ENCODE measurements at places on chromosomes 4 and X.
A peak's percentile ranks its signal among the peaks of the same experiment; 100 is the strongest.

- no peaks in the 10 kb centered on the region for H3K27me3 ChIP-seq
- DNase-seq: no peak
- H3K4me1 ChIP-seq: no peaks in the 10 kb centered on the region
- peaks cover 2% of the 10 kb centered on the region for H3K36me3 ChIP-seq
- no peak overlapping the region for H3K4me3 ChIP-seq
Observed at GRCh38 chr4:68326141-68326540, 23.7 kb downstream of the YTHDC1 start.

DNA sequence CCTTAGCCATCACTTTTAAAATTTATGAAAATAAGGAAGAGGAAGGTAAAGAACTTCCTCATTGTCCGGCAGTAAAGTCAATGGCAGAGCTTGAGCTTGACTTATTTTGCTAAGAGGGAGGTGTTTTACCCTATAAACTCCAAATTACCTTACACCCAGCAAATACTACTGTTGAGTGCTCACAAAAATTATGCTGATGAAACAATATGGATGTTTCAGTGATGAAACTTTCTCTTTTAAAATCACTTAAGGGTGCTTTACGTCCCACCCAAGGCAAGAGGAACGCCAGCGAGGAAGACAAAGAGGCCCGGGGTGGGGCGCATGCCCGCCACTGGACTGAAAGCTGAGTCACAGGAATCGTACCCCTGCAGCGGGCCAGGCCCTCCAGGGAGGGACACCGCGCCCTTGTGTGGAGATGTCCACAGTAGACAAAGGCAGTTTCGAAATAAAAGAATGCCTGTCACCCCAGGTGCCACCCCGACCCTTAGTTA lies 560 bp upstream of the TMSB4X start:
- H3K4me1 ChIP-seq: no peaks in the 10 kb centered on the region
- peak overlapping the region; percentile 80 for H3K27ac ChIP-seq
- H3K4me3 ChIP-seq: peak overlapping the region; percentile 73
- DNase-seq: peak; percentile 66
- H3K27me3 ChIP-seq: no peaks in the 10 kb centered on the region

- no peak for DNase-seq
- no peak overlapping the region for H3K27ac ChIP-seq
- no peaks in the 10 kb centered on the region for H3K36me3 ChIP-seq
- no peaks in the 10 kb centered on the region for H3K27me3 ChIP-seq
- H3K4me3 ChIP-seq: no peak overlapping the region
Observed at GRCh38 chrX:46782034-46782433, 23.1 kb upstream of the SLC9A7 start.

DNA sequence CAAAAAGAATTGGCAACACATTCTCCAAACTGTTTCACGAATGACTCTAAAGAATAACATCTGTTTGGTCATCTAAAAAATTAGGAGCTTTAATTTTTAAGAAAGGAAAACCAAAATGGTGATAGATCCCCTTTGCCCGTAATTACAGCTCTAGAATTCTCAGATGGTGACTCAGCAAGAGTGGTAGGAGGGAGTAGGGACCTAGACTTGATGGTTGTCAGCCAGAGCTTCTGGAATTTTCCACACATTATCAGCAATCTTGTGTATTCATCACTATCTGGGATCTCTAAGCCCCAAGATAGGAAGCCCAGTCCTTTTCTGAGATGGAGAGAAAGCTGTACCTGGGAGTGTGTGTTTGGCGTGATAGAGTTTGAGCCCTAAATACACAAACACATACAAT lies 103.9 kb upstream of the RAB40AL start:
- no peaks in the 10 kb centered on the region for H3K4me1 ChIP-seq
- H3K36me3 ChIP-seq: no peaks in the 10 kb centered on the region
- DNase-seq: no peak
- H3K27ac ChIP-seq: no peak overlapping the region
- H3K4me3 ChIP-seq: no peak overlapping the region

- H3K4me3 ChIP-seq: no peak overlapping the region
- H3K4me1 ChIP-seq: no peaks in the 10 kb centered on the region
- H3K27ac ChIP-seq: no peak overlapping the region
Observed at GRCh38 chr4:40192114-40193015, 4.5 kb upstream of the RHOH start.

GRCh38 chr4:176778063-176778462 lies 14.7 kb downstream of the VEGFC start:
- no peaks in the 10 kb centered on the region for H3K27me3 ChIP-seq
- DNase-seq: no peak
- H3K4me3 ChIP-seq: no peak overlapping the region

DNA sequence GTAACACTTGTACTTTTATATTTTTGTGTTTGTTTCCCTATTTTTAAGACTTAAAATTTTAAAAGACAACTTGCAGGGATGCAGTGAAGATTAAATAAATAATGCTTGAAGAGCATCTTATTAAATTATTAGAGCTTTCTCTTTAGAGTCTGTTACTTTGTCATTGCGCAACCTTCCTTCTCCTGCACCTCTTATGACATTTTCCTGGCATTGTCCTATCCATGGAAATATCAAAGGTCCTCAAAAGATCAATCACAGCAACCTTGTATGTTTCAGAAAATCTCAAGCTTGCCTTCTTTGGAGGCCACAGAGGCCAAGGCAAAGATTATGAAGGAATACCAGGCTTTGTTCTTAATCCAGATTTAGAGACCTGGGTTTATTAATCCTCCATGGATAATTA lies 116.3 kb downstream of the GRXCR1 start:
- no peaks in the 10 kb centered on the region for H3K4me1 ChIP-seq
- H3K36me3 ChIP-seq: no peaks in the 10 kb centered on the region
- H3K27ac ChIP-seq: no peak overlapping the region
- DNase-seq: no peak
- H3K4me3 ChIP-seq: no peak overlapping the region
- no peaks in the 10 kb centered on the region for H3K27me3 ChIP-seq

DNA sequence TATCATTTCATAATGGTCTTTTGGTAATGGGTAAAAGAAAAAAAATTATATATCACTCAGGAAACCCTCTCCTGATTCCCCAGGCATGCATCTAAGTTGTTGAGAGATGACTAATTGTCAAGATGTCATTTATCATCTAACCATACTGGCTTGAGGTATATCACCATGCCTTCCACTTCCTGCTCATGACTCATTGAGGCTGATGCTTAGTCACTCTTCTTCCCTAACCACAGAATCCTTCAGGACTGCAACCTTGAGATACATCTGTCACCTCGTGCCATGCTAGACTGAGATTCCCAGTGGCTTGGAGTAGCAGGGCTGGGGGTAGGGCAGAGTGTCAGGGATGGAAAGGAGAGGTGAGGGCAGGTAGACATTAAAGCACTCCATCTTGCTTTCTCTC lies 782.5 kb upstream of the INTU start:
- H3K27ac ChIP-seq: no peak overlapping the region
- H3K36me3 ChIP-seq: no peaks in the 10 kb centered on the region
- no peak for DNase-seq
- H3K4me3 ChIP-seq: no peak overlapping the region

DNA sequence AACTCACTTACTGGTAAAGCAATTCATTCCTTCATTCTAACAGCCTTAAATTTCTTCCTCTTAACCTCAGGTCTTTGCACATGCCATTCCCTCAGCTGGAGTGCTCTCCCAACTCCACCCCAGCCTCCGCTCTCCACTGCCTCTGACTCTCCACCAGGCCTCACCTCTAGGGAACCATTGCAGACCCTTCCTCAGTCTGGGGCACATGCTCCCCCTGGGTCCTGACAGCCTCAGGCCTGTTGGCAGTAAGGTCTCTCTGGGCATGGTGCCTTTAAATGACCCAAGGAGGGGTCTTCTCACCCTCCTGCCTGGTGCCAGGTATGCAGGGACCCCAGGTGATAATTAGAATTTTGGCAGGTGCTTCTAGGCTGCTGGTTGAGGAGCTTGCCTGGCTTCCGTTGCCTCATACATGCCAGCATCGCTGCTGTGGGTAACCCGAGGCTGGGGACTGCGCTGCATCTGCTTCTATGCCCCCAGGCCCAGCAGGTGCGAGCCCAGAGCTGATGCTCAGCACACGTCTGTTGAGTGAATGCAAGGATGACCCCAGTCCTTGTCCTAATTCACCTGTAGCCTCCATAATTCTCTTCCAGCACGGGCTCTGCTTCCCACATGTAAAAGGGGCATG lies 27.5 kb upstream of the GPR78 start:
- no peak overlapping the region for H3K27ac ChIP-seq
- DNase-seq: no peak
- H3K36me3 ChIP-seq: no peaks in the 10 kb centered on the region
- no peaks in the 10 kb centered on the region for H3K4me1 ChIP-seq
- no peaks in the 10 kb centered on the region for H3K27me3 ChIP-seq
- H3K4me3 ChIP-seq: no peak overlapping the region

GRCh38 chrX:87337267-87337666 lies 180.3 kb upstream of the KLHL4 start:
- no peak overlapping the region for H3K4me3 ChIP-seq
- H3K4me1 ChIP-seq: no peaks in the 10 kb centered on the region
- no peaks in the 10 kb centered on the region for H3K27me3 ChIP-seq
- H3K27ac ChIP-seq: no peak overlapping the region

- no peak for DNase-seq
- H3K27ac ChIP-seq: no peak overlapping the region
- H3K4me3 ChIP-seq: no peak overlapping the region
- no peaks in the 10 kb centered on the region for H3K36me3 ChIP-seq
Observed at GRCh38 chr4:105137121-105137875, 9.4 kb upstream of the TET2 start.

DNA sequence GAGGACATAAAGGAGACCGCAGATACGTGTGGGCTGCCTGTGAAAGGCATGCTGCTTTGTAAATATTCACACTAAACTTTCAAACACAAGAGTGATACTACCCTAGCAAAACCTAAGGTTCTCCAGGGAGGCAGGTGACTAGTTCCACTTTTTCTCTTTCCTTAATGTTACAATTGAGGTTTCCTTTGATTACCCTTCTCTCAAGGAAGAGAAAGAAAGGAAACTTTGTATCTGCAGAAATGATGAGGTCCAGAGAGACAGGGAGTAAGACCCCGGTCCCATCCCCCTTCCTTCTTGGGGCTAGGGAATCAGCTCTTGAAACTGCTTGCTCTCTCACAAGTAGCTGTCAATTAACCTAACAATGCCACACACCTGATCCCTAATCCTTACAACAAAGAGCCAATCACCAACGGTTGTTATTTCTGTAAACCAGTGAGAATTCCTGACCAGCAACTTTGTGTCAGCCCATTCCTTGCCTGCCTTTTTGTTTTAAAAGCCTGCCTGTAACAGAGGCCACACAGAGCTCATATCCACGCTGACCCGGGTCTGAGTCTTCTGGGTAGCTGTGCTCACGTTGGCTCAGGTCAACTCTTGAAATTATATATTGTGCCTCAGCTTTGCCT lies 754.8 kb upstream of the FRG1 start:
- no peak for DNase-seq
- no peak overlapping the region for H3K27ac ChIP-seq
- no peaks in the 10 kb centered on the region for H3K27me3 ChIP-seq
- no peaks in the 10 kb centered on the region for H3K4me1 ChIP-seq

GRCh38 chr4:30495251-30495650 lies 224.9 kb upstream of the PCDH7 start:
- no peaks in the 10 kb centered on the region for H3K4me1 ChIP-seq
- H3K27ac ChIP-seq: no peak overlapping the region
- no peak overlapping the region for H3K4me3 ChIP-seq
- no peaks in the 10 kb centered on the region for H3K36me3 ChIP-seq
- no peak for DNase-seq
- H3K27me3 ChIP-seq: no peaks in the 10 kb centered on the region

- no peak overlapping the region for H3K27ac ChIP-seq
- no peaks in the 10 kb centered on the region for H3K27me3 ChIP-seq
- no peak overlapping the region for H3K4me3 ChIP-seq
- no peaks in the 10 kb centered on the region for H3K4me1 ChIP-seq
- DNase-seq: no peak
Observed at GRCh38 chr4:169493164-169493524, 119.2 kb downstream of the NEK1 start.

DNA sequence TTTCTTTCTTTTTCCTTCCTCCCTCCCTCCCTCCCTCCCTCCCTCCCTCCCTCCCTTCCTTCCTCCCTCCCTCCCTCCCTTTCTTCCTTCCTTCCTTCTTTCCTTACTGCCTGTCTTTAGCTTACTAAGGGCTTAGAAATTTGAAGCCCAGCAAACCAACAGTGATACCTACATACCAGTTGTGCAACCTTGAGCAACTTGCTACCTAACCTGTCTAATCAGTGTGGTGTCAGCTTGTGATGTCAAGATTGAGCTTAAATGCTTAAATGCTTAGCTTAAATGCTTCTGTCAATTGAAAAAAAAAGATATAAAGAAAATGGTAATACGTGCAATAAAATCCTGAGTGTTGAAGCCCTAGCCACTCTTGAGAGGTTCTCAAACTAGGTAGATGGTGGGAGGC lies 728.6 kb downstream of the TRIML1 start:
- no peak overlapping the region for H3K27ac ChIP-seq
- DNase-seq: no peak
- H3K4me3 ChIP-seq: no peak overlapping the region

- no peaks in the 10 kb centered on the region for H3K36me3 ChIP-seq
- H3K27ac ChIP-seq: no peak overlapping the region
- no peaks in the 10 kb centered on the region for H3K27me3 ChIP-seq
- no peak overlapping the region for H3K4me3 ChIP-seq
Observed at GRCh38 chr4:170849969-170850368, 760.2 kb upstream of the AADAT start.

DNA sequence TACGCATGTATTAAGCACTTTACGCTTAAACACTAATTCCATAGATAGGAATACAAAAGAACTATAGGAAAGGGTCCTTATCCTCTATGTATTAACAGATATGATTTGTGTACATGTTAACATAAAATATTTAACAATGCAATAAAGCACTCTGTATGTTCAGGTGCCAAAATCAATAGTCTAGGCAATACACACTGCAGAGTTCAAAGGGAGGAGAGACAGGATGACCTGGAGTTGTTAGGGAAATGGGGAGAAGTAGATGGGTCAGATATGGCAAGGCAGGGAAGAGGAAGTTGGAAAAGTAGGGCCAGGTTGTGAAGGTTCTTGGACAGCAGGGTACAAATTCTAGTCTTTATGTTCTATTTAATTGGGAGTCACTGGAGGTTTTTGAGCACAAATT lies 2.9 kb downstream of the SGCB start:
- no peak for DNase-seq
- H3K4me1 ChIP-seq: peaks cover 32% of the 10 kb centered on the region
- H3K27ac ChIP-seq: no peak overlapping the region
- peak overlapping the region; percentile 90 for H3K4me3 ChIP-seq

- DNase-seq: no peak
- no peaks in the 10 kb centered on the region for H3K36me3 ChIP-seq
- H3K4me1 ChIP-seq: peaks cover 30% of the 10 kb centered on the region
- H3K4me3 ChIP-seq: no peak overlapping the region
- no peaks in the 10 kb centered on the region for H3K27me3 ChIP-seq
Observed at GRCh38 chr4:48699475-48699874, 80.6 kb downstream of the FRYL start.

DNA sequence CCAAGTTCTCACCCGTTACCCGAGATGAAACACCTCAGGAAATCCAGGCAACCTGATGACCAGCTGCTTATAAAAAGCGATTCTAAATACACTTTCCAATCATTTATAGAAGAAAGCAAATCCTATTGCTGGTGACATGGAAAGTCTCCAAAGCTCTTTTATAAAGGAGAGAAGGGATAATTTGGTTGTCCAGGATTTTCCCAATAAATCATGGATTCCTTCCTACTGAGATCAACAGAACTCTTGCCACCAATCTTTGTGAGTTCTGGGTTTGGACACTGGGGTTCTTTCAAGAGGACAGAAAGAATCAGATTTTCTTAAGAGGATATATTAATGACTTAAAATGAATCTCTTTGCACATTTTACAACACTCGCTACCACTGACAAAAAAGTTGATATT lies 24.7 kb upstream of the SOD3 start:
- H3K27me3 ChIP-seq: no peaks in the 10 kb centered on the region
- DNase-seq: no peak
- H3K36me3 ChIP-seq: no peaks in the 10 kb centered on the region
- H3K4me1 ChIP-seq: peaks cover 4% of the 10 kb centered on the region
